ENCODE measurements at places on chromosomes 1 and 21. TPM values are rescaled to one million over a fixed set of nuclear protein-coding genes. Genes with fewer than 3 reads are reported as not detected.

MR1 gene
- total RNA-seq, result 7.5 TPM

PTAFR gene
- 7.9 TPM for total RNA-seq

CATSPERE gene
- 2.0 TPM for total RNA-seq

CCDC185 gene
- 0.10 TPM for total RNA-seq

KCNJ6 gene
- 5.2 TPM for total RNA-seq

OR6K3 gene
- total RNA-seq, result not detected

Data from spinal cord (tissue), 10 donors.